Mesendoderm (in vitro differentiated cells): ENCODE measurements at places on chromosomes 4 and X.

GRCh38 chr4:137310166-137310565 lies 222.1 kb downstream of the PCDH18 start:
- DNase-seq: peak; percentile 5

DNA sequence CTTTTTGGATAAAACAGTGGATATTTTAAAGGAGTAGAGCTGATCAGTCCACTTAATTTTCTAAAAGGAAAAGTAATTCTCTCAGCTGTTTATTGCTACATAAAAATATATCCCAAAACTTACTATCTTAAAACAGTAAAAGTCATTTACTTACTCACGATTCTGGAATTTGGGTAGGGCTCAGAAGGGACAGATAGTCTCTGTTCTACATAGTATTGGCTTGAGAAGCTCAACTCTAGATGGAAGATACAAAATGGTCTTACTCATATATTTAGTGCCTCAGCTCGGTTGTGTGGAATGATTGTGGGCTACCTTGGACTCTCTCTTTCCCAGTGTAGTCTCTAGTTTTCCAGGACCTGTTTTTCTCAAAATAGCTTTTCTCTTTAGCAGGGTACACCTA lies 691.5 kb upstream of the POU3F4 start:
- DNase-seq: no peak

DNA sequence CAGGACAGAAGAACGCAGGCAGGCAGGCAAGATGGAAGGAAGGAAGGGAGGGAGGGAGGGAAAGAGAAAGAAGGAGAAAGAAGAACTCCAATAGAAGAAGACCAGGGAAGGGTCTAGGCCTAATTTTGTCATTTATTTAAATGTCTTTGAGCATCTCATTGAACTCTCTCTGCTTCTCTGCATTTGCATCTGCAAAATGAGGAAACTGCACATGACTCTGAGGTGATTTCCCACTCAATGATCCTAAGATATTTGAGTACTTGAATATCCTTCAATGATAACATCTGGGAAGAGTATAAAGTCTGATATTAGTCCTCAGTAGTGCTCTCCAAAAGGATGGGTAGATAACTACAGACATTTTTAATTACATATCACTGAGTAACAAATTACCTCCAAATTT lies 33.1 kb upstream of the RBPJ start:
- no peak for DNase-seq

GRCh38 chr4:55549888-55550287 lies 3.2 kb upstream of the CLOCK start:
- DNase-seq: no peak

GRCh38 chr4:25098964-25099891 lies 61.0 kb downstream of the SEPSECS start:
- peak; percentile 26 for DNase-seq

DNA sequence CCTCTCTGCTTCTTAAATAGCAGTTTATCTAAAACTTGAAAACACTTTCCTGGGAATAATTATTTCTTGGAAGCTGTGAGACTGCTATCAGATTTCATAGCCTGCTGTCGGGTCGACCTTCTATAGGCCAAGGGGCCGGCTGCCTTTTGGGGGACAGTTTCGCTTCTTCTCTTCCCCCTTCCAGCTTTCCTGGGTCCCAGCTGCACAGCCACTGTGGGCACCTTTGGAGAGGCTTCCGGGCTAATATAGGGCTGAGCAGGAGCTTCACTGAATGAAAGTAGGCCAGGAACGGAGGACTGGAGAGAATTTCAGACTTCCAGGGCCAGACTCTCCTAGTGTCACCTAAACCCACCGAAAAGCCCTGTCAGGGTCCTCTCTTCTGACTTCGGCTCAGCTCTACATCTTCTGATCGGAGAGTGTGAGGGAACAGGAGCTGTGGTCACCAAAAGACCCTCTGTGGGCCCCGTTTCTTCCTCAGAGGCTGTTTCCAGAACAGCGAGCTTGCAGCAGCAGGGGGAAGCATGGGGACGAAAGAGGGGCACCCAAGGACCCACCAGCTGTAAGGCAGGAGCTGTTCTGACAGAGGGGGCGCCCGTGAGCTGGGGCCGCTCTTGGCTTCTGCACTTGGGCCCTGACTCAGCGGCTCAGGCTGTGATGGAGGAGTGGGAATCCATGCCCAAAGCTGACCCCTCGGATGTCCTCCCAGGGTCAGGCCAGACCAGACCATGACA lies 620.6 kb downstream of the BCOR start:
- peak; percentile 51 for DNase-seq

DNA sequence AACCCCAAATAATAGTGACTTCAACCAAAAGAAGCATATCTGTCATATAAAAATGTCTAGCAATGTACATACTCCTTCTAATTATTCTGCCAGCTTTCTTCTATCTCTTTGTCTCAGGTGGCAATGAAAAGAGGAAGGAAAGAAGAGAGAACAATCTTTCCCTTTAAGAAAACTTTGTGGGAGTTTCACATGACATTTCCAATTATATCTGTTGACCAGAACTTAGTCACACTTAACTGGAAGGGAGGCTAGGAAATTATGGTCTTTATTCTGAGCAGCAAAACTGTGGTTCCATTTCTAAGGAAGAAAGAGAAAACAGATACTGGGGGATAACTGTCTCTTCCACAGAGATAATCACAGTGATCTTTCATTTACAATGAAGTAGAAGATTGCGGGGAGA lies 12.9 kb upstream of the MAOA start:
- DNase-seq: no peak

GRCh38 chr4:86152454-86152853 lies 207.4 kb downstream of the MAPK10 start:
- no peak for DNase-seq

DNA sequence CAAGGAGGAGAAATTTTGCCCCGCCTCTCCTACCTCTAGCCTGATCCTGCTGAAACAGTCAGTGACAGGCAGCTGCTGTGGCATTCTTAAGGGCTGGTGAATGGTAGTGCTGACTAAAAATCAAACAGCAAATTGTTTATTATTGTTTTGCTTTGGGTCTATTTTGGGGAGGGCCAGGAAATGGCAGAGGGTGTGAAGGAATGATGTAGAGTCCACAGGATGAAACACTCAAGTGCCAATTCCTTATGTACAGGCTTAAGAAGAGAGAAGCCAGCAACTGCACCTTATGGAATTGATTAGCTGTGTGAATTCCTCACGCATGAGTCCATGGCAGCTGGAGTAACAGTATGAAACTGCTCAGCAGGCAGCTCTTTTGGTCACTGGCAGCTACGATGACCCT lies 39.7 kb downstream of the VEGFC start:
- DNase-seq: peak; percentile 37

DNA sequence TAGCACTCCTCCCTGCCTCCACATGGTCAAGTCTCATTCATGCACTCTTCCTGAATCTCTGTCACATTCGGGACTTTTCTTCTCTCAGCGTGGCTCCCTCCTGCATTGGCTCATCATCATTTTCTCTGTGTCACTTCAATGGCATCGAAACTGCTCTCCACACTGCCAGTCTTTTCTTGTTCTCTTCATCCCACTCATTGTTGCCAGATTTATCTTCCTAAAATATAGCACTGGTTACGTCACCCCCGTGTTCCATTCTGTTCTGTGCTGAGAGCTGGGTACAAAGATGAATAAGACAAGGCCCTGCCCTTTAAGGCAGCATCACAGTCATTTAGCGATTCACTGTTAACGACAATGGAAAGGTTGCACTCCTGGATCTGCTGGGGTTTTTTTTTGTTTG lies 174.4 kb upstream of the TBC1D9 start:
- no peak for DNase-seq

DNA sequence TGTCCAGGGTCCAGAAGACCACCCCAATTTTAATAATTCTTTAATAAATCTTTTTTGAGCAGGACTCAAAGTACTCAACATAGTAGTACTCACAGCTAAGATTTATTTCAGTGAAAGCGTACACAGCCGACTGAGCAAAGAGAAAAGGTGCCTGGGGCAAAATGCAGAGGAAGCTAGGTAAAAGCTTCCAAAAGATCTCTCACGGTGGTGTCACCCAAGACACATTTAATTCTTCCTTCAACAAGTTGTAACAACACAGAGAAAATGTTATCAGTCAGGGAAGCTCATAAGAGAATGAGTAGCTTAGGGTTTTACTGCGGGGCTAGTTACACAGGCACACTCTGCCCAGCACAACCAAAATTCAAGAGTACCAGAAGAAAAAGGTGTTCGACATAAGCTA lies 201.1 kb downstream of the OPHN1 start:
- no peak for DNase-seq

GRCh38 chrX:9108054-9108453 lies 74.1 kb upstream of the FAM9B start:
- no peak for DNase-seq

DNA sequence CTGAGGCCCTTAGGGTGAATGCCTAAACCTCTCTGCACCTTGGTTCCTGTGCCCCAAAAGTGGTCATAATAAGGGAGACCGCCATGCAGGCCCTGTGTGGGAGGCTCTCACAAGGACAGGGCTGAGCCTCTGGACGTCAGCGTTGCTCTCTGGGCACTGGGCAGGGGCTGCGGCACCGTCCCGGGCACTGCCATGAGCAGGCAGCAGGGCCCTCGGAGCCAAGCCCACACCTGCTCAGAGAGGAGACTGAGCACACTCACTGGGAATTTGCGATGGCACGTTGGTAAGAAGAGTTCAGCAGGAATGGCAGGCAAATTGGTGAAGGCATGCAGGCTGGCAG lies 123.4 kb downstream of the HMX1 start:
- no peak for DNase-seq

DNA sequence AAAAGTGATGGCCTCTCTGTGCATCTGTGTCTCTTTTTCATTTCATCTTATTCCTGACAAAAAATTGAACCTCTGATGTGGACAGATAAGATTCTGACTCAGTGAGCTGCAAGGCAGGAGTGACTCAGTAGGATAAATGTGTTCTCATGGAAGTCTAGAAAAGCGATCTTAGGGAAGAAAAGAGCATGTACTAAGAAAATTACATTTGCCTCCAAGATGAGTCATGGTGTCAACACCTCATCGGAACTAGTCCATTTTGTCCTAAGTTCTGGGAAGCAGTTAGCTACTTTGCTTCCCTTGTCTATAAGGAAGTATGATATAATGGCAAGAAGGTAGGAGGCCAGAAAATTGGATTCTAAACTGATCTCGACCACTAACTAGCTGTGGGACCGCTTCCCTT lies 83.5 kb upstream of the AFF2 start:
- no peak for DNase-seq

DNA sequence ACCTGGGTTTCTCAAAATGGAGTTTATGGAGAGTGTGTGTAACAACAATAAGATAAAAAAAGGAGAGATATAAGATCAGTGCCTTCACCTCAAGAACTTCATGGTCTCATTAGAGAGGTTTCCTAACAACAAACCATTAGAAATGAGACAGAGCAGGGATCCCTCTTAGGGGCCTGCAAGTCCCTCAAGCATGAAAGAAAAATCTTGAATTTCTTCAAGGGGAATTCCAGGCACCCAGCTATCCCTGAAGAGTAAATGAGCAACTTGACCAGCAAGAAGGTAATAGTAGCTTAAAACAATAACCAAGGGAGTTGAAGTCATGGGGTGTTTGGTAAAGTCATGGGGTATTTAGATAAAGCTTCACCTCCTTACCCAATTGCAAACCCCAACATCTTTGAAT lies 49.7 kb upstream of the TLR3 start:
- DNase-seq: no peak

DNA sequence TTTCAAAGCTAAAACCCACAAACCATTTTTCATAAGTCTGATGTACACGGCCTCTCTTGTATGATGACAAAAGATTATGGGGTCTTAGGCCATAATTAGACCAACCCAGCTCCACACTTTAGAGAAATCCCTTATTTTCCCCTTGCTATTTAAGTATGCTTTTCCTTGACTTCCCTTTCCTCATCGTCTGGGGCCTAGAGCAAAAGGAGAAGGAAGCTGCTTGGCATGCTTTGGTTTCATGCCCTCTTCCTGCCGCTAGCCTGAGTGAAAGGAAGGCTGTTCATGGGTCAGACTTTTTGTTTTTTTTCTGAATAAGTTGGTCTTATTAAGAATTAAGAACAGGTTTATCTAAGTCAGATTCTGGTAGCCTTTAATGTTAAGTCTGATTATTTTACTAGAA lies 10.6 kb upstream of the RASGEF1B start:
- no peak for DNase-seq

GRCh38 chrX:7252013-7252610 lies 104.2 kb upstream of the PUDP start:
- DNase-seq: no peak

DNA sequence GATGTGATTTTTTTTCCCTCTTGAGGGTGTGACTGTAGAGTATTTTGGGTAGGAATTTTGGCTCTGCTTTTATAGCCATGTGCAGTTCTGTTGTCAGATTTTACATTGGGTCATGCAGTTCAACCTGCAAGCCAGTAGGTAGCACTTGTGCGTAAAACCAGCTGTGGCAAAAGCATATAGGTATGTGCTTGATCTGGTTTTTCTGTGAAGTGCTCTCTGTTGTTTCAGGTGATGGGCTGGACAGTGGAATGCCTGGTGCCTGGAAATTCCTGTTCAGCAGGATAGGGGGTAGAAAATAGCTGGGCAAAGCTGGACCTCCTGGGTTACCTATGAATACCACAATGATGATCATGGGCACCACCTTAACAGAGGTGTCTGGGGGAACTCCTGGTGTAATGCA lies 584.2 kb upstream of the PCDH10 start:
- DNase-seq: peak; percentile 42

DNA sequence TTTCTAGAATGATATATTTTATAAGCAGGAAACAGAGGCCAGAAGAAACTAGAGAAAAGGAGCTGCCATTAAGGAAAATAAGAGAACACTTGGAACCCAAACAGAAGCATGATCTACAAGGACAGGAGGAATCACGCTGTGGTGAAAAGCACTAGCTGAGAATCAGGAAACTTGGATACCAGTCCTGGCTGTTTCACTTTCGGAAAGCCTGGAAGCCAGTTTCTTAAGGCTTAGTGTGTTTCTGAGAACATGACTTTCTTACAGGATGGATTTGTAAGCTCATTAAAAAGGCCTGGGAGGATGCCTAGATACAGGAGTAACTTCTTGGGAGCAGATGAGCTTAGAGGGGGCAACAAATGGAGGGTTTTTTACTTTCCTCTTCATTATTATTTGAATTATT lies 36.9 kb downstream of the TLL1 start:
- no peak for DNase-seq

DNA sequence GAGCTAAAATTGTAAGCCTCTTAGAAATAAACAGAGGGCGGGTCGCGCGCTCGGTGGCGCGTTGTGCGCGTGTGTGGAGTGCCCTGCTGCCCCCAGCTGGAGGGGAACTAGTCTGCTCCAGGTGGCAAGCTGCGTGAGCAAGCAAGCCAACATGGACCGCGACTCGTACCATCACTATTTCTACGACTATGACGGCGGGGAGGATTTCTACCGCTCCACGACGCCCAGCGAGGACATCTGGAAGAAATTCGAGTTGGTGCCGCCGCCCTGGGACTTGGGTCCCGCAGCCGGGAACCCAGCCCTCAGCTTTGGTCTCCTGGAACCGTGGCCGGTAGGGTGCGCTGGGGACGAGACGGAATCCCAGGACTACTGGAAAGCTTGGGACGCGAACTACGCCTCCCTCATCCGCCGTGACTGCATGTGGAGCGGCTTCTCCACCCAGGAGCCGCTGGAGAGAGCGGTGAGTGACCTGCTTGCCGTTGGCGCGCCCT lies 66.1 kb downstream of the DNAAF6 start:
- peak; percentile 65 for DNase-seq
